Stimulated activated CD4-positive, alpha-beta T cell treated with anti-CD3 and anti-CD28 coated beads, TNF-alpha, amount 100 ng/mL, for 1 hour (primary cell): ENCODE measurements at places on chromosomes 16 and 17.

GRCh38 chr16:2096853-2097595 lies 38.7 kb downstream of the PKD1 start:
- DNase-seq = no peak

DNA sequence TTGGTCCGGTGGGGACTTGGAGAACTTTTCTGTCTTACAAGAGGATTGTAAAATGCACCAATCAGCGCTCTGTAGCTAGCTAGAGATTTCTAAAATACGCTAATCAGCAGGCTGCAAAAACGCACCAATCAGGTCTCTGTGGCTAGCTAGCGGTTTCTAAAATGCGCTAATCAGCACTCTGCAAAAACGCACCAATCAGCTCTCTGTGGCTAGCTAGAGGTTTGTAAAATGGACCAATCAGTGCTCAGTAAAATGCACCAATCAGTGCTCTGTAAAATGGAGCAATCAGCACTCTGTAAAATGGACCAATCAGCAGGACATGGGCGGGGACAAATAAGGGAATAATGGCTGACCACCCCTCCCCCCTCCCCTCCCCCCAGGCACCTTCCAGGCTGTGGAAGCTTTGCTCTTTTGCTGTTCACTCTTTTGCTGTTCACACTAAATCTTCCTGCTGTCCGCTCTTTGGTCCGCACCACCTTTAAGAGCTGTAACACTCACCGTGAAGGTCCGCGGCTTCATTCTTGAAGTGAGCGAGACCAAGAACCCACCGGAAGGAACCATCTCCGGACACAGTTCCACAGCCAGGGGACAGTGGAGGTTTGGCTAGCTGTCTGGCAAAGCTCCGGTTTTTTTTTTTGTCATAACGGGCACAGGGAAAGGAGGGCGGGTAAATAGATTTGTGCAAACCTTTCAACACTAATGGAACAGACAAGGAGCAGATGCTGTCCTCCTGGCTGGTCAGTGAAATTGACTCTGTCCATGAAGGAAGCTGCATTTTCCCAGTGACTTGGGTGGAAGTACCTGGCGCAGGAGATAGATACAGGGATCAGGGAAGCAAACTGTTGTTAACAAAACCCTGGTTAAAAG lies 8.3 kb downstream of the PITPNC1 start:
- no peak for DNase-seq

GRCh38 chr16:86080131-86080875 lies 181.3 kb downstream of the IRF8 start:
- DNase-seq = no peak

DNA sequence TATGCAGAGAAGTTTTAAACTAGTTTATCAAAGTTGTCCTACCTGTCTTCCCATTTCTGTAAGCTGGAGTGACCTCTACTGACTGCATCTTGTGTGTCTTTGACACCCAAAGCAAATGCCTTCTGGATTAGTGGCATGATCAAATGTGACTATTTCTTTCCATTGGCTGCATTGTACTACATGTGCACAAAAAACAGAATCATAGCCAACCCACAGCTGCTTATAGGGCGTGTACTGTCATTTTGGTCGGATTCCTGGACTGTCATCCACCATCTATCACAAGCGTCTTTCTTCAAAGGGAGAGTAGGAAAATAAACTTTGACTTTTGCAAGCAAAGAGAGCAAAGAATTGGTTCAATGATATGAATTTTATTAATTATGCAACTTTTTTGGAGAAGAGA lies 310.6 kb downstream of the MAP2K6 start:
- no peak for DNase-seq

GRCh38 chr16:30094541-30095165 lies 1.4 kb downstream of the YPEL3 start:
- DNase-seq = no peak

DNA sequence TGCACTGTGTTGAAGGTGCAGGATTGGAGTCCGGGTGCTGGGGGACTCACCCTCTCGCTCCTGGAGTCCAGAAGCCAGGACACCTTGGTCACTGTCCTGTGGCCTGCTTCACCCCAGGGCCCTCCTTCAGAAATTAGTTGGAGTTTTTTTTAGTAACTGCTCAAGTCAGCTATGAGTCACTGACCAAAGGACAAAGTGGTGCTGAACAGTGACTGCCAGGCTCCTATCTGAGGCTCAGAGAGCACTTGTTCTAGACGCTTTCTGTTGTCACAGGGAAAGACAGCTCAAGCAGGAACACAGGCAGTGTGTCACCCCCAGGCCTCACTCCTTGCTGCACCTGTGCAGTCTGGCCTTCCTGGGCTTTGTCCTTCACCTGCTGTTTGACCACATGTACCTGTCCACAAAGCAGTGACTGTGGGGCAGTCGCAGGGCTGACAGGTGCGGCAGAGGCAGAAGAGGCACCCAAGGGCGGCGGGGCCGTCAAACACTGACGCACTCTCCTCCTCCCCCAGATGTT lies 4.1 kb upstream of the FAAP100 start:
- no peak for DNase-seq

- DNase-seq = no peak
These were observed 36.1 kb upstream of the HELZ start for GRCh38 chr17:67281053-67281452.

- no peak for DNase-seq
These were observed 92.2 kb downstream of the CDH8 start for GRCh38 chr16:61944004-61944403.

DNA sequence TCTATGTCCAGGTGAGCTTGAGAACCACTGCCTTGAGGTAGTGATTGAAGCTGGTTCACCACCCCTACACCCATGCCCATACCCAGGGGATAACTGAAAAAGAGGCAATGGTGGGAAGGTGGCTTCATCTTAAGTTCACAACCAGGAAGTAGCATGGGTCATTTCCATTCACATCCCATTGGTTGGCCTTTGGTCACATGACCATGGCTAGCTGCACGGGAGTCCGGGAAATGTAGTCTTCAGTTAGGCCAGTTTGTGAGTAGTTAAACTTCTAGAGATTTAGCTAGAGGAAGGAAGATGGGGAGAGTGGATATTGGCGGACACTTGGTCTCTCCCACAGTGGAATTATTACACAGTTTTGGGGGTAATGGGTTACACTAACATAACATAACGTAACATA lies 92.9 kb downstream of the RGS9 start:
- DNase-seq = no peak

DNA sequence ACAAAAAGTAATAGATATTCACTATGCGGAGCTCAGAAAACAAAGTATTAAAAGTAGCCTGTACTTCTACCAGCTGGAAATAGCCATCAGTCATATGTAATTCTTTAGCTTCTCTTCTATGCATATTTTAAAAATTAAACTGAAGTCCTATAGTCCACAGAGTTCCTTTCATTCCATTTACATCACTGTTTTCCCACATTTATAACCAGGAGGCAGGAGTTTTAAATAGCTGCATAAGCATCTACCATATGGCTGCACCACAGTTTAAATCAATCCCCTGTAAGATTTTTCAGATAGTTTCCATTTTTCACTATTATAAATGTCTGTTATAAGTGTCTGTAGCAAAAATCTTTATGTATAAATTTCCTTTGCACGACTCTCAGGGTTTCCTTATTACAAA lies 45.1 kb downstream of the ZFHX3 start:
- no peak for DNase-seq

- DNase-seq = no peak
These were observed 135.8 kb downstream of the CCDC182 start for GRCh38 chr17:57609125-57609877.

- no peak for DNase-seq
These were observed 6.4 kb downstream of the DOC2A start for GRCh38 chr16:30004424-30004776.

GRCh38 chr16:80914379-80915078 lies 92.2 kb downstream of the CMC2 start:
- DNase-seq = no peak

- no peak for DNase-seq
These were observed 26.3 kb upstream of the ATP2A3 start for GRCh38 chr17:3990386-3991127.

DNA sequence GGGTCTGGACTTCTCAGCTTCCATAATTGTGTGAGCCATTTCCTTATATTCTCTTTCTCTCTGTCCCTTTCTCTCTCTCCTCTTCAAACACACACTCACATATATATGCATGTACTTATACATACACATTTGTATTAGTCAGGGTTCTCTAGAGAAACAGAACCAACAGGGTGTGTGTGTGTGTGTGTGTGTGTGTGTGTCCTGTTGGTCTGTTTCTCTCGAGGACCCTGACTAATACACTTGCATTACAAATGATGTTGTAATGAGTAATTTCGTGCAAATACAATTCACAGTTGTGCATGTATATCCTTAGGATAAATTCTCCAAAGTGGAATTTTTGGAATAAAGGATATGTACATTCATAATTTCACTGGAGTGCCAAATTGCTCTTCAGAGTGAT lies 115.3 kb downstream of the NPIPB5 start:
- no peak for DNase-seq

- no peak for DNase-seq
These were observed 946.3 kb downstream of the KCNJ2 start for GRCh38 chr17:71115669-71115972.

- no peak for DNase-seq
These were observed 46.9 kb upstream of the CBFA2T3 start for GRCh38 chr16:89023621-89024511.

GRCh38 chr16:81810361-81810760 lies 31.3 kb downstream of the PLCG2 start:
- DNase-seq = no peak

- no peak for DNase-seq
These were observed 8.1 kb downstream of the USP36 start for GRCh38 chr17:78832541-78832810.

- DNase-seq = no peak
These were observed 1.7 kb downstream of the YBX2 start for GRCh38 chr17:7292729-7293128.

DNA sequence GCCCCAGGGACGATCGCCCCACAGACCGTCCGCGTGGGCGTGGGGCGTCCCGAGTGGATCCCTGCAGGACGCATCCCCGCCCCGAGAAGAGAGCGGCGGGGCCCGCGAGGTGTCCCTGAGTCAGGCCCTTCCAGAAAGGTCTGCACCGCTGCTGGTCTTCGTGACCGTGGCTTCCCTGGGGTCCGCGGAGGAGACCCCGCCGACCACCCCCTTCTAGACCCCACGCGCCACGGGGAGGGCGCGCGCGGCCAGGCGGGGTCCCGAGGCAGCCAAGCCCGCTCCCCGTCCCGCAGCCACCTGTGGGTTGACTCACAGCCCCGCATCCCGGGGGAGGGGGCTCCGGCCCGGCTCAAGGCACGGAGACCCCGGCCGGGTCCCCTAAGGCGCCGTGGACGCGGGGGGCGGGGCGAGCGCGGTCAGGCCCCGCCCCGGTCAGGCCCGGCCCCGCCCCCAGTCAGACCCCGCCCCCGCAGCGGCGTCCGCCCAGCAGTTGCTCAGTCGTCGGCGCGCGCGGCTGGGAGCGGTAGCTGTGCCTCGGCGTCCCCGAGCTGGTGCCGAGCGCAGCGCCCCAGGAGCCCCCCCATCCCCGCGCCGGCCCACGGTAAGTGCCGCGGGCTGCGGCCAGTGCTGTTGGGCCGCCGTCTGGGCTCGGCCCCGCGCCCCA lies at the start of gene BAIAP3:
Gene BAIAP3, plus strand, starts transcription at position 497 of the 664 bp plus-strand sequence. CDS start 4,905 bp downstream, outside the sequence.
- DNase-seq = no peak

DNA sequence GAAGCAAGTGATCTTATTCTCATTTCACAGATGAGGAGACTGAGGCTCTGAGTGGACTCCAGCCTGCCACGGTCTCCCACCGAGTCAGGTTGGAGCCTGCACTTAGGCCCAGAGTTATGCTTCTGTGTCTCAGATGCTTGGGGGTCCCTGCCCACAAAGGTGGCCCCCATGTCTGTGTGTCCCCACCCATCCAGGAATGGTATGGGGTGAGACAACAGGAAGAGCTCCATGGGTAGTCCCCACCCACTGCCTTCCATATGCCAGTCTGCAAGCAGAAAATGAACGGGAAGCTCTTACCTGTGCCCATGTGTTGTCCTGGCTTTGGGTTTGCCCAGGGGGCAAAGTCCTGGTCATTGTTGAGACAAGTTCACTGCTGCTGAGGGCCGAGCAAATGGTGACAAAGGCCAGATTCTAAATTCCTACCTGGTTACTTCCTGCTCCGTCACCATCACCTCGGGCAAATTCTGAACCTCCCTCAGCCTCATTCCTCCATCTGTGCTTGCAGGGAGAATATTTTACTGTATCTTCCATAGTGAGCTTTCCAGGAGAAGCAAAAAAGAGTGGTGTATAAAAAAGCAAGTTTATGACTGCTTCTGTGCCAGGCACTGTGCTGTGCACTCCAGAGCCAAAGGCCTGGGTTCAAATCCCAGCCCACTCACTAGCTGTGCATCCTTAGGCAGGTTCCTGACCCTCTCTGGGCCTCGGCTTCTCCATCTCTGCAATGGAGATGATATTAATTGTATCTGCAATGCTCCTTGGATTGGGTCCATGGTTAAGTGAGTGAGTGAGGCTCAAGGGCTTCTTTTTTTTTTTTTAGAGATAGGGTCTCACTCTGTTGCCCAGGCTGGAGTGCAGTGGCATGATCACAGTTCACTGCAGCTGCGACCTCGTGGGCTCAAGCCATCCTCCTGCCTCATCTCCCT lies 9.3 kb downstream of the IL4R start:
- no peak for DNase-seq

DNA sequence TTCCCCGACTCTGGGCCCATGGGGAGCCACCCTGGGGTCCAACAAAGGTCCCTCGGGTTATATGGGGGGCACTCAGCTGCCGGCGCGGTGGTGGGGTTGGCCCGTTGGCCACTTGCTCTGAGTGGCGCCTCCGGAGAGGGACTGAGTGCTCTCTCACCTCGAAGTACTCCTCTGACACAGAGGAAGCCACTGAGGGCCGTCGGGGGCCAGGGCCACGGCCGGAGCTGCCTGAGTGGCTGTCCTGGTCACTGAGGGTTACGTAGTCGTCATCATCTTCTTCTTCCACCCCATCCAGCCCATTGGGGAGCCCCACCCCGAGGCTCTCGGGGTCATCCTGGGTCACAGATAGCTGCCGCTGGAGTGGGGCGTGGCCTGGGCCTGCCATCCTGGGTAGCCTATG lies 25.7 kb downstream of the SLC5A10 start:
- DNase-seq = no peak

- DNase-seq = no peak
These were observed 20.1 kb upstream of the MLYCD start for GRCh38 chr16:83878838-83879237.

- DNase-seq = no peak
These were observed 6.9 kb downstream of the PPY start for GRCh38 chr17:43935204-43935925.

- no peak for DNase-seq
These were observed 6.5 kb downstream of the TUBG2 start for GRCh38 chr17:42665581-42666001.

- no peak for DNase-seq
These were observed 178.9 kb downstream of the C16orf95 start for GRCh38 chr16:87138316-87138715.

DNA sequence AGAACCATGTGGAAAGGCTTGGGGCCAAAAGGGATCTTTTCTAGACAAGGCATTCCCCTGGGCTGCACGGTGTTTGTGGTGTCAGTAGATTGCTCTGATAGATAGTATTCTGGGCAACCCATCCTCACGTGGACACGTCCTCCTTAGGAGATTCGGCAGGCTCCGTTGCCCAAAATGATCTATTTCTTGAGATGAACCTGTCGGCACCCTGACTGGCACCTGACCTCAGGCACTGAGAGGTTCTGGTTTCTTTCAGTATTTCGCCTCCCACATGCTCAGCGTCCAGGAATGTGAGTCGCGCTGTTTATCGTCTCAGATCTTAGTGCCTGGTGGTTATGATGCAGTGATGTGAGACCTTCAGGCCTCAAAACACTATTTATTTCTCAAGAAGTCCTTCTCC lies 89.7 kb downstream of the MARCHF10 start:
- DNase-seq = no peak
